ENCODE measurements at places on chromosomes 4 and X.
A peak's percentile ranks its signal among the peaks of the same experiment; 100 is the strongest.

- DNase-seq, result peak; percentile 63
Observed at GRCh38 chr4:139603576-139604410, 47.8 kb upstream of the SETD7 start.

DNA sequence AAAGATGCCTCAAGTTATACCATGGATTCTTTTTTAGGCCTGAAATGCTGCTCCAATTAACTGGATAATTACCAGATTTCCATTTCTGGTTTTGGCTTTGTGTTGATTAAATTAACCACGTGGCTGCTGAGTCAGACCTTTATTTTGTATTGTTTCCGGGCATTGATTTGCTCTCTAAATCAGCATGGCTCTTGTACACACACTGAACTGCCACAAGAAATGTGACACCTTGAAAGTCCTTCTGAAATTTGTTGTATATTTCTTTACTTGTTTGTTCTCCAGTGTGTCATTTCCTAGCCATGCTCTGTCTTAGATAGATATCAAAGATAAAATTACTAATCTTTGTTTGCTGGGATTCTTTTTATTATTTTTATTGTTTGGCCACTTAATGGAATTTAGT is 11.7 kb downstream of the MTTP start:
- DNase-seq, result no peak

DNA sequence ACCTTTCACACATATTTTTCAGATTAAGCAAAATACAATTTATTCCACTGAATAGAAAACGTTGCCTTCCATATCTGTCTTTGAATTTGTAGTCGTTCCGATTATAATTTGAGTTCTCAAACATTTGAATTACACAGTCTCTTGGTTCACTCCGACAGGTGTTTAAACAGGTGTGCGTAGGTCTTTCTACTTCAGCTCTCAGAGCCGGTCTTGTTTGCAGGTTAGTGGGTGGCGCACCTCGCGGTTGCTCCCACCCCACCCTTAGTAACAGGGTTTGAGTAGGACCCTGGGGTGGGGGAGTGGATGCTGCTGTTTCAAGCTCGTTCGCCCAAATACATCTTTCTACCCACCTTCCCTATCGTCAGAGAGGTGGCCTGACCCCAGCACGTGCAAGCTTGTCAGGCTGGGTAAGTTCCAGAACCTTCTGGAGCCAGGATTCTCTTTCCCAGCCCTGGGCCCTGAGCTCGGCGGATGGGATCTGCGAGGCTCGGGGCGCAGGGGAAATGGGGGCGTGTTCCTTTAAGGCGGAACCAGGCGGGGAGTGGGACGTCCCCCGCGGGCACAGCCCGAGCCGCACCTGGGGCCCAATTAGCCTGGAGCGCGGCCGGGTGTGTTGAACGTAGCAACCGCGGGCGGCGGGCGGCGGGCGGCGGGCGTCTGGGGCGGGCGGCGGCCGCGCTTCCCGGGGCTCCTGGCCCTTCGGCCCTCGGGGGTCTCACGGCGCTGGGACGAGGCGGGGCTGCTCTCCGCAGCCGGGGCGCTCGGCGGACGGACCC is at the start of gene FAM149A:
Gene FAM149A, plus strand, starts transcription at position 591 of the 776 bp plus-strand sequence.
- DNase-seq, result peak; percentile 23

- DNase-seq, result no peak
Observed at GRCh38 chrX:136731207-136731782, 49.4 kb downstream of the ARHGEF6 start.

Data from kidney glomerular epithelial cell (primary cell).